ENCODE measurements at places on chromosomes 12 and 14. TPM values are rescaled to one million over a fixed set of nuclear protein-coding genes. Genes with fewer than 3 reads are reported as not detected.

Gene PLA2G1B
- total RNA-seq, result not detected

Gene FAM181A
- total RNA-seq, result not detected

Gene FGF23
- not detected for total RNA-seq

DNA sequence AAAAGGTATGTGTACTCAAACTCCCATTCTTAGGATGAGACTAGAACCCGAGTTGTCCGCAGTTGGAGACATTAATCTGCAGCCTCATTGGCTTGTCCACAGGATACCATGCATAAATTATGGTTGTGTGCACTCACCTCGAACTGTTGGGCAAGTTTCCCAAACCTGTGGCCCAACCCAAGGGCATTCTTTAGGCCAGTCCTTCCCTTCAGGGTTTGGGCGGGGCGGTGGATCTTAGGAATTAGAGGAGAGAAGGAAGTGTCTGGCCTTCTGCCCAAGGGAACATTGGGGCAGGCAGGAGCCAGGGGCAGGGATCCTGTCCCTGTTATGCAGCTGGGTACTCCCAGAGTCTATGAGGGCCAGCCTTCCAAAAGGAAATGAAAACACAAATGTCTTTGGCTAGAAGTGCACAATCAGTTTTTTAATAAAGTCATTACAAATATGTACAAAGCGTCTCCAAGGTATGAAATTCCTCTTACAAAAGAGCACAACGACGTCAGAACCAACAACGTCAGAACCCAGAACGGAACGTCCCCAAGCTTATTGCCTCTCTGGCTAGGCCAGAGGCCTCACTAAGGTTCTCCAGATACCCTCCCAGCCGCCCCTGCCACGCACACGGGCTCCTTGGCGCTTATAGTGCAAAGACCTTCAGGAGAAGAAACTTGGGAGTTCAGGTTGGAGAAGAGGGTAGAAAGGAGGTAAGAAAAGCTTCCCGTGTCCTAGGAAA lies 25.3 kb downstream of the HRK start:
- peak; percentile 82 for DNase-seq

- no peak for DNase-seq
Observed at GRCh38 chr14:35297706-35298105, 5.5 kb downstream of the PSMA6 start.

Data from colonic mucosa (tissue), 4 donors.